ENCODE measurements at places on chromosomes 13 and 19. TPM values are rescaled to one million over a fixed set of nuclear protein-coding genes. Genes with fewer than 3 reads are reported as not detected.

The BEST2 gene
- 0.39 TPM for total RNA-seq

The EBI3 gene
- total RNA-seq: 0.23 TPM

The RPS19 gene
- total RNA-seq: 2,675 TPM

The SOX1 gene
- not detected for total RNA-seq

The ELAVL1 gene
- 51.3 TPM for total RNA-seq

The THSD8 gene
- not detected for total RNA-seq

The POU4F1 gene
- not detected for total RNA-seq

The OR7G2 gene
- not detected for total RNA-seq

The RINL gene
- 7.9 TPM for total RNA-seq

The CRTC1 gene
- total RNA-seq: 3.0 TPM

The SLC10A2 gene
- not detected for total RNA-seq

The KIR2DL1 gene
- total RNA-seq: not detected

The KRTDAP gene
- total RNA-seq: 1.4 TPM

The CNMD gene
- total RNA-seq: not detected

The LMTK3 gene
- 2.8 TPM for total RNA-seq

The CACNA1A gene
- not detected for total RNA-seq

The NFIX gene
- total RNA-seq: 16.7 TPM

The KCNC3 gene
- not detected for total RNA-seq

The OR7C1 gene
- not detected for total RNA-seq

The SPACA4 gene
- not detected for total RNA-seq

The PTPRH gene
- total RNA-seq: 0.08 TPM

The DAND5 gene
- not detected for total RNA-seq

The C13orf42 gene
- not detected for total RNA-seq

The MATK gene
- total RNA-seq: not detected

The MBD3L5 gene
- total RNA-seq: not detected

The PIP5K1C gene
- total RNA-seq: 9.6 TPM

The FUT3 gene
- 0.31 TPM for total RNA-seq

The NUCB1 gene
- total RNA-seq: 343 TPM

The LHB gene
- not detected for total RNA-seq

The CGB3 gene
- total RNA-seq: not detected
